Thoracic aorta (tissue), 2 donors: ENCODE measurements at places on chromosomes 13 and 19.

GRCh38 chr13:50401049-50401505 lies 385.8 kb downstream of the KCNRG start:
- DNase-seq, result no peak

DNA sequence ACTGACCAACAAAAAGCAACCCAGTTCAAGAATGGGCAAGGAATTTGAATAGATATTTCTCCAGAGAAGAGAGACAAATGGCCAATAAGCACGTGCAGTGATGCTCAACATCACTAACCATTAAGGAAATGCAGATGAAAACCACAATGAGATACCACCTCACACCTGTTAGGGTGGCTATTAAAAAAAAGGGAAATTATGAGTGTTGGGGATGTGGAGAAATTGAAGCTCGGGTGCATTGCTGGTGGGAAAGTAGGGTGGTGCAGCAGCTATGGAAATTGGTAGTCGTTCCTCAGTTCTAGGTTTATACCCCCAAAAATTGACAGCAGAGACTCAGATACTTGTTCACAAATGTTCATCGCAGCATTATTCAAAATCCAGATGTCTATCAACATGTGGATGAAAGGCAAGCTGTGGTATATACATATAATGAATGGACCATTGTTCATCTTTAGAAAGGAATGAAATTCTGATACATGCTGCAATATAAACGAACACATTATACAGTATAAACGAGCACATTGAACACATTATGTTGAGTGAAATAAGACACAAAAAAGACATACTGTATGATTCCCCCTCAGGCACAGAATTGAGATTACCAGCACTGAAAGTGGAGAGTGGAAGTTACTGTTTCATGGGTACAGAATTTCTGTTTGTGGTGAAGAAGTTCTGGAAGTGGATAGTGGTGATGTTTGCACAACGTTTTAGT lies 927 bp downstream of the CHAMP1 start:
- DNase-seq, result no peak

GRCh38 chr19:2426611-2427428 lies 566 bp downstream of the TIMM13 start:
- DNase-seq, result no peak

GRCh38 chr19:47676811-47677210 lies 36.4 kb upstream of the EHD2 start:
- DNase-seq, result no peak

DNA sequence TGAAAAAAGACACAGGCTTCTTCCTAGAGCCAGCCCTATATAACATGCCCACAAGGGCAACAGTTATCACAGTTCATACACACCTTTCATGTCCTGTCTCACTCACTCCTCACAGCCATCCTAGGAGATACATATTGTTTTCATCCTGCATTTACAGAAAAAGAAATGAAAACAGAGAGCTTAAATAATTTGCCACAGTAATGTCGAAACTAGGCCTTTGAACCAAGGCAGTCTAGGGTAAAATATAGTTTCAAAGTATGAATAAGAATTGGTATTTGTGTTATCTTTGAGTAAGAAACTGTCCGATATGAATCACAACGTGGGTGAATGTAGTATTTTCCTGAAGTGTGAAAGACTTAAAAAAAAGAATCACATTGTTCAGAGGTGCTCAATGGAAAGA lies 26.8 kb downstream of the CLDN10 start:
- no peak for DNase-seq

GRCh38 chr13:49112782-49113525 lies 107.2 kb upstream of the MLNR start:
- DNase-seq, result no peak

DNA sequence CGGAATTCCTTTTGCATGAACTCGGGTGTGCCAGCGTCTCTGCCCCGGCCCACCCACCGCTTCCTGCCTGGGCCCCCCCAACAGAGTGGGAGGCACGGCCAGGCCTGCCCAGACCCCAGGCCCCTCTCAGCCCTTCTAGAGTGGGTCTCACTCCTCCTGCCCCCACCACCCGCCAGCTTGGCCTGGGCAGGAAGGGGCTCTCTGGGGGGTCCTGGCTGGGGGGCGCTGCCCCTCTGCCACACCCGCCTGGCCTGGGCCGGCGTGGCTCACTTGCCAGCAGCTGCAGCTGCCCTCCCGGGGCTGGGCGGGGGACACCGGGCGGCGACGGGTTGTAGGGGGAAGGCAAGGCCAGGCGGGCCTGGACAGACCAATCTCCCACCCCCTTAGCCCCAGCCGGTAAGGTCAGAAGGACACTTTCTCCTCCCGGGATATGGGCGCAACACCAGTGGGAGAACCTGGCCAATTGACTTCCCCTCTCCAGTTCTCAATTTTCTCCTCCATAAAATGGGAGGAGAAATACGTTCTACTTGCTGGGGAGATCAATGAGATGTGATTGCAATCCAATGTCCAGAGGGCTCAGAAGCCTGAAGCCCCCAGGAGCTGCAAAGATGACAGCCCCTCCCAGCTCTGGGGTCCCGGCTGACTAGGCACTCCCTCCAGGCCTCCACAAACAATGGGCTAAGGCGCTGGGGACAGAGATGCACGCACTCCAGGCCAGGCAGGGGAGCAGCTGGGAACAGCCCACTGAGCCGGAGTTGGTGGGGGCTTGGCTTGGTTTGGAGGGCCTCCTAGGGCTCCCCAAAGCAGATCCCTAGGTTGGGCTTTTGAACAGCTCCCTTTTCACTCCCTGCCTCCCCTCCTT lies 2.4 kb downstream of the CRLF1 start:
- DNase-seq, result no peak

GRCh38 chr19:38047641-38048040 lies 140.6 kb downstream of the SIPA1L3 start:
- DNase-seq, result no peak
